ENCODE measurements at places on chromosomes 2 and 18.

DNA sequence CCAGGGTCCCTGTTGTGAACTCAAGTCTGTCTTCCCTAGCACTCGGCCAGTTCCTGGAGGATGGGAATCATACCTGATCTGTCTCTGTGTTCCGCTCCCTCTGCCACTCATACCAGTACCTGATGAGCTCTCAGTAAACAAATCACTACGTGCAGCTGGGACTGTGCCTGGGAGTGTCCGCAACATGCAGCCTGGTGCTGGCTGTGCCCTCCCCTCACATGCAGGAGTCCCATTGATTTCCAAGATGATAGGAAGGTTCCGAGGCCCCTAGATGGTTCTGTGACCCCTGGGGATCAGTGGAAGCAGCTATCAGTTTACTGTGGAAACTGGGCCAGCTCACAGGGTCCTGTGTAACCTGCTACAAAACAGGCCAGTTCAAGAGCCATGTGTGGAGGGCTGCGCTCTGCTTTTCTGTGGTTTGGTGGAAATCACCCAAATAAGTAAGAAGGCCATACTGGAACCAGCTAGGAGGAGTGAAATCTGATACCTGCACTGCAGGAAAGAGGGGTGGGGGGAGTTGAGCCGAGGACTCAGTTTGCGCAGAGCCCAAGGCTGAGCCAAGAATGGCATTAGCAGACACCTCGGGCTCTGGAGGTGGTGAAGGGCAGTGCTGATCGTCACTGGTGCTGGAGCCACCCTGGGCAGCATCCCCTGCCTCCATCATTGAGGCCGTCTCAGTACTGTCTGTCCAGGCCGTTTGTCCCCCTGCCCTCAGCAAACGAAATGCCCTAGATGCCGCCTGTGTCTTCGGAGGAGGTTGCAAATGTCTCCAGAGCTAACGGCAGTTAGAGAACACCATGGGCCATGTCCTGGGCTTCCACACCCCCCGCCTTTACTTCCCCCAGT lies 93.3 kb downstream of the KLHL29 start:
- DNase-seq: no peak

DNA sequence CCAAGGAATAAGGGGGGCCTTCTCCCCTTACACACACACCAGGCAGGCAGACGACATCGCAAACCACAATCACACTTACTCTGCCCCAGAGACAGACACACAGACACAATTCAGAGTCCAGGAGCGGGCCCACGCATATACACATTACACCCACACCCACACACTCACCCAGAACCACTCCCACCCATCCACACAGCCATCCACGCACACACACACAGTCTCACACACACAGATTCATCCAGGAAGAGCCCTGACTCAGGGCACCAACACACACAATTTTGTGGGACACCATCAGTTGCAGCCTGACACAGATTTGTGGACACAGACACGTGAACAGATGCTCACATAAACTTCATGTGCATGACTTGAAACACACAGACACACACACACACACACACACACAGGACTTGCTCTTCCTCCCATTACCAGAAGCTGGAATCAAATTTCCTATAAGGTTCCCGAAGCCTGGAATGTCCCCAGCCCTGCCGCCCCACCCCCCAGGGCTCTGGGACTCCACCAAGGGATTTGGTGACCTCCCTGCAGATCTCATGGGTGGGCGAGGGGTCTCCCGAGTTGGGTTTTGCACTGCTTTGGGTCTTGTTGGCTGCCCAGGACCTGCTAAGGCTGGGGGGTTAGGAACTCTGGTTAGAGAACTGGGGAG lies 23.5 kb downstream of the TNS1 start:
- peak; percentile 68 for DNase-seq

DNA sequence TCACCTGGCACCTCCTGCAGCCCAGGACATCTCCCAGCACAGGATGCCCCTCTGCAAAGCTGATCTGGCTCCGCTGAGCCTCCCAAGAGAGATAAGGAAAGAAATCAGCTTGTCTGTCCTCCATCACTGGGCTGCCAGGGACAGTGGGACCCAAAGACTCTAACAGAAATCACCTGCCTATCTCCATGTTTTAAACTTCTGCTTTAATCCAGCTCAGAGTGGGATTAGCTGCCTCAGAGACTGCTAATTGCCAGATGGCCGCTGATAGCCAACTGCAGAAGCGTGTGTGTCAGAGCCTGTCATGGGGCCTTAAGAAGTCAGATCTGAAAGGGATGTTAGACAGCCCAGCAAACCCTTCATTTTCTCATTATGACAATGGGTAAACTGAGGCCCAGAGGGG lies 389.4 kb upstream of the KLHL29 start:
- DNase-seq: no peak

DNA sequence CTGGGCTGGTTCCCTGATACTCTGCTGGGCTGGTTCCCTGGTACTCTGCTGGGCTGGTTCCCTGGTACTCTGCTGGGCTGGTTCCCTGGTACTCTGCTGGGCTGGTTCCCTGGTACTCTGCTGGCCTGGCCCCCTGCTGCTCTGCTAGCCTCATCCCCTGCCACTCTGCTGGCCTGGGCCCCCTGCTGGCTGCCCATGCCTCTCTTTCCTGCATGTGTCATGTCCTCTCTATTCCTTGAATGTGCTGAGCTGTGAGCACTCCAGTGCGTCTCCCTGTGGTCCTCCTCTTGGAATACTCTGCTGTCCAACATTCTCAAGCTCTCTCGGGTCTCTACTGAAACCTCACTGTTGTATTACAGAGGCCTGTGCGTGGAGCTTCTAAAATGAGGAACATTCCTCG lies 216.3 kb downstream of the RNF144A start:
- DNase-seq: no peak

DNA sequence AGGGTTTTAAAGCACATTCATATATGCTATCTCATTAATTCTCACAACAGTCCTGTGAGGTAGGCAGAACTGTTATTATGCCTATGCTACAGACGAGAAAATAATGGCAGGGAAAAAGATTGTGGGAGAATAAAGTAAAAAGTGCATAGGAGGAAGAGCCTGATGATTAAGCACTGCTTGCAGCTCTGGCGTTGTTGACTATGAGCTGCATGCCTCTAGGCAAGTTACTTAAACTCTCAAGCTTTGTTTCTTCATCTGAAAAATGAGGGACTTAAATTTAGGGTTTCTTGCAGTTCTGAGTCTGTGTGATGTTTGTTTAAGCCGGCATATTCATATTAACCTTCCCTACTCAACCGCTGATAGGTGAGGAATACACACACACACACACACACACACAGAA lies 51.6 kb upstream of the RAPH1 start:
- DNase-seq: no peak

DNA sequence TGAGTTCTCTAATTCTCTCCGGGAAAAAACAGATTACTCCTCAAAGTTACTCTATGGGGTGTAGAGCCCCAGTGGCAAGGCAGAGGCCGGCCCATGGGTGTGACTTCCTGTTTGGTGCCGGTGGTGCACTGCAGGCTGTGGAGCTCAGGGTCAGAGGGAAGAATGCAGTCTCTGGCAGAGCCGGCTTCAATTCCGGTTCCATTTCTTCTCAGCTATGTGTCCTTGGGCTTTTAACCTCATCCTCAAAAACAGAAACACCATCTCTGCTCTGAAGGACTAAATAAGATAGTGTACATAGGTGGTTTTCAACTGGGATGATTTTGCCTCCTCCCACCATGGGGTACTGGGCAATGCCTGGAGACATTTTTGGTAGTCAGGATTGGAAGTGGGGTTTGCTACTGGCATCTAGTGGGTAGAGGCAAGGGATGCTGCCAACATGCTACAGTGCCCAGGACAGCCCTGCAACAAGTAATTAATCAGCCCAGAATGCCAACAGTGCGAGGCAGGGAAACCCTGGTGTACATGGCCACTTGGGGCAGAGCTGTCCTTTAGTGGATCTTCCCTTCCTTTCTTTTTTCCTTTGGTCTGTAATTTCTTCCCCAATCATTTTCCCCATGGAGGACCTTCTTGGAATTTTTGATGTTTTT lies 81.2 kb downstream of the INSIG2 start:
- no peak for DNase-seq

- DNase-seq: no peak
Observed at GRCh38 chr2:63667132-63667700, 78.5 kb downstream of the MDH1 start.

GRCh38 chr2:31580321-31581117 lies at the start of gene SRD5A2:
TSS of gene SRD5A2 (minus strand) at chr2:31580938. CDS start at chr2:31580900, 38 bp downstream.
- no peak for DNase-seq

DNA sequence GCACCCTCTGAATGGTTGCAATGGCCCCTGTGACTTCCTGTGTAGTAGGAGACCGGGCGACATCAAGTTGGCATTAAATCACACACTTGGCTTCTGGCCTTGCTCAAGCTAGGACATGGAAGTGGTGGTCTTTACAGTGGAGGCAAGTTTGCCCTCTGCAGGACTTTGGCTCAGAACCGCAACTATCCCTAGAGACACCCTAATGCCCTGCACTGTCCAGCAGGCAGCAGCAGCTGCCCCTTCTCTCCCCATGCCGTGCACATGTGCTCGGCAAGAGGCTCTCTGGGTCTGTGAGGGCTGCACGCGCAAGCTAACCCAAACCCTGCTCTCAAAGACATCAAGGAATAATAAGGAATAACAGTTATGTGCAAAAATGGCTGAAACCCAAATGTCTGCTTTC lies 106.5 kb downstream of the COL6A3 start:
- DNase-seq: no peak

DNA sequence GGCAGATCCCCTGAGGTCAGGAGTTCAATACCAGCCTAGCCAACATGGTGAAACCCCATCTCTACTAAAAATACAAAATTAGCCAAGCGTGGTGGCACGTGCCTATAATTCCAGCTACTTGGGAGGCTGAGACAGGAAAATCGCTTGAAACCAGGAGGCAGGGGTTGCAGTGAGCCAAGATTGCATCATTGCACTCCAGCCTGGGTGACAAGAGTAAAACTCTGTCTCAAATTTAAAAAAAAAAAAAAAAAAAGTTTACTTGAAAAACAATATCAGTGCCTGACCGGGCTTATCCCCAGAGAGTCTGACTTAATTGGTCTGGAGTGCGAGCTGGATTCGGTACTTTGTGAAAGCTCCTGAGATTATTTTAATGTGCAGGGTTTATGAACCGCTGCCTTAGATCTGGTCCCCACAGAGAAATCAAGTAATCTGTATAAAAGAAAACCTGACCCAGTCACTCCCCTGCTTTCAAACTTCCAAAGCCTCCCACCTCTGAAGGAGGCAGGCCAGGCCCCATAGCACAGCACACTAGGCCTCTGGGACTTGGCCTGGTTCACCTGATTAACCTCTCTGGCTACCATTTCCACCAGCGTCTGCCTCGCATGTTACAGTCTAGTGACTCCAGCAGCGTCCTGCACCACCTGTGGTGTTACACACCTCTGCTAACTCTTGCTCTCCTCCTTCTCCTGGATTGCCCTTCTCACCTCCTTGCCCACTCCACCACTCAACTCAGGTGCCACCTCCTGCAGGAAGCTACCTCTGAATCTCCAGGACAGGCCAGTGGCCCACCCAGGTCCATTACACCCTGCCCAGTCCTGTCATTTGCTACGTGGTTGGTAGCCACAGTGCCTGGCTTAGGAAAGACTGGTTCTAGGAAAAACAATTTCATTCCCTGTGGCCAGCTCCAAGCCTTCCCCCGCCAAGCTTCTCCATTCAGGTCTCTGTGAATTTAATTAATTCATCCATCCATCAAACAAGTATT lies 114.3 kb upstream of the PPP1CB start:
- DNase-seq: no peak

DNA sequence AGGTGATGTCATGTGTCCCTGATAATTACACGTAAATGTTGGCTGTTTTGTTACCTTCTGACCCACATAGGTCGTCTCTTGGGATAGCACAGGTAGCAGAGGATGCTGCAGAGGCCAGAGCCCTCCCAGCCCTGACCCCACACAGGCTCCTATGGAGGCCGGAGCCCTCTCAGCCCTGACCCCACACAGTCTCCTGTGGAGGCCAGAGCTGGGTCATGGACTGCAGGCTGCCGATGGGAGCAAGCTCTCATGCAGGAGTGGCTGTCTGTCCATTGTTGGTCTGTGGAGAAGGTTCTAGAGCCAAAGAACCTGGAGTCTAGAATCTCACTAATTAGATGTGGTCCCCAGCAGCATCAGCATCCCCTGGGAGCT lies 155.5 kb downstream of the LDLRAD4 start:
- DNase-seq: no peak
